8988T (cell line): ENCODE measurements at places on chromosomes 12 and 14.

DNA sequence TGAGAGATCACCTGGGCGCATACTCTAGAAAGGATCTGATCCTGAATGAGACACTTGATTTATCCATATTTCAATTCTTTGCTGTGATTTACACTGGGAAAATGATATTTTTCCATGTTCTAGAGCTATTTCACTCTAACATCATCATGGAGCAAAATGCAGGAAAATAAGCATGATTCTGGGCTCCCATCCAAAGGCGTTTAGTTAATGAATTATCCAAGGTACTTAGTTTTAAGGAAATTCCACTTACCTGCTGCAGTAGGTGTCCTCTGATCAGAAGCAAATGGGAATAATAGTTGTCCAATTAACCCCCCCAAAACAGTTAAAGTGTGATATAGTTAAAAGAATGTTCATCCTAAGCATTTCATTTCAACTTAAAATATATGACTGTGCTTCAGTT is 204.5 kb upstream of the PRKD1 start:
- DNase-seq = no peak

GRCh38 chr14:72699852-72700257 is 194.0 kb downstream of the DPF3 start:
- DNase-seq = no peak

- no peak for DNase-seq
Measured at GRCh38 chr12:103772367-103773108, 68.5 kb downstream of the NT5DC3 start.

GRCh38 chr14:53865711-53866110 is 90.9 kb downstream of the BMP4 start:
- no peak for DNase-seq

- DNase-seq = no peak
Measured at GRCh38 chr12:54526812-54527630, 22.4 kb upstream of the PDE1B start.

DNA sequence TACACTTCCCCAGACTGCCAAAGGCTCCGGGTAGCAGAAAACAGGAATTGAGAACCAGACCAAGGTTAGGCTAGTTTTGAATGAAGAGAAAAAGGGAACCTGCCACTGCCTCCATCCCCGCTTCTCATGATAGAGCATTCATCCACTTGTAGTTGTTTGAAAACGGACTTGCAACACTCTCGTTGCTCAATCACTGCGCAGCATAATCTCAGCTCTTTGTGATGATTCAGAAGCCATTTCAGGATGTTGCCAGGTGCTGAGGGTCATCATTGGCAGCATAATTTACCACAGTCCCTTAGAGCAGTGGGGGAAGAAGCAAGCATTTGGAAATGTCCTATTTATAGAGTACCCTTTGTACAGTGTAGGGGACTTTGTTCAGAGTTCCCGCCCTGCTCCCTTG is 25.6 kb downstream of the KCNK13 start:
- no peak for DNase-seq

DNA sequence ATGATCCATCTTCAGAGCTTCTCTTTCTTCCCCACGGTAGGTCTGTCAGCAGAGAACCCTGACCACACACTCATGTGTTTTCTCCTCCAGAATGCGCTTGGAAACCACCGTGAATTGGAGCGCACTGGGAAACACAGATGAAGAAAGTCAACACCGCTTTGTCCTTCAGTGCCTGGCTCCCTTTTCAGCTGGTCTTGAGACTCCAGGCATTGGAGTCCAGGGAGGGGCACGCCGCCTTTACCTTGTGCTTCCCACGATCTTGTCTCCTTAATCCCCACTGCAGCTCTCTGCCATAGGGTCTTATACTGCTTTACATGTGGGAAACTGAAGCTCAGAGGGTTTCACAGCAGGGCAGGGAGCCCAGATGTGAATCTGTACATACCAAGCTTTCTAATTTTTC is 1.1 kb downstream of the FAM90A1 start:
- no peak for DNase-seq

- no peak for DNase-seq
Measured at GRCh38 chr12:93245543-93245942, 132.2 kb upstream of the NUDT4 start.

DNA sequence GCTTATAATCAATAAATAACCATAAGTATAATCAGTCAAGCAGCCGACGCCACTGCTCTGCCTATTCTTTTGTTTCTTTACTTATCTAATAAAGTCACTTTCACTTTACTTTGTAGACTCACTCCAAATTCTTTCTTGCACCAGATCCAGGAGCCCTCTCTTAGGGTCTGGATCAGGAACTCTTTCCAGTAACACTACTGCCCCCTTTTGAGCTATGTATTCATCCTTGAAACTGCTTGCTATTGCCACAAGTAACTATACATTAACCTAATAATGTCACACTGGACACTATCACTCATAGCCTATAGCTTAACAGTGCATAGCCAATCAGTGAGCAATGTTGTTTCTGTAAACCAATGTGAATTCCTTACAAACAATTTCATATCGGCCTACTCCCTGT is 2.8 kb upstream of the NID2 start:
- no peak for DNase-seq

GRCh38 chr12:85006206-85006605 is 29.9 kb downstream of the TSPAN19 start:
- no peak for DNase-seq

DNA sequence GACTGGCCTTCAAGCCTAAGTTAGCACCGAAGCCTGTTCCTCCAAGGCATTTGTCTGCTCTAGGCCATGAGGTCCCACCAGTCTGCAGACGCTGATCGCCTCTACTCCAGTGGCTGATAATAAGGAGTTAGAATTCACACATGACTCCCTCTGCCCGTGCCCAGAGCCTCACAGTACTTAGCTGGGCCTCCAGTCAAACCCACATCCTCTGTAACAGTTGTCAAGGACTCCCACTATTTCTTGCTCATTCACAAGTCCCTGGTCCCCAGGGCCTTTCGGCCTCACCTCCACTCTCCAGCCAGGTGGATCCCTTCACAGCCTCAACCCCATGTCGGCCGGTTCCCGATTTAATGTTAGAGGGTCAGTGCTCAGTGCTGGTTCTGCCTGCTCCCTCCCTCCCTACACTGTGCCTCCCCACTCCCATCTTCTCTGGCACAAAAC is 6.3 kb upstream of the KRT5 start:
- no peak for DNase-seq
